ENCODE measurements at places on chromosomes 11 and 22.

DNA sequence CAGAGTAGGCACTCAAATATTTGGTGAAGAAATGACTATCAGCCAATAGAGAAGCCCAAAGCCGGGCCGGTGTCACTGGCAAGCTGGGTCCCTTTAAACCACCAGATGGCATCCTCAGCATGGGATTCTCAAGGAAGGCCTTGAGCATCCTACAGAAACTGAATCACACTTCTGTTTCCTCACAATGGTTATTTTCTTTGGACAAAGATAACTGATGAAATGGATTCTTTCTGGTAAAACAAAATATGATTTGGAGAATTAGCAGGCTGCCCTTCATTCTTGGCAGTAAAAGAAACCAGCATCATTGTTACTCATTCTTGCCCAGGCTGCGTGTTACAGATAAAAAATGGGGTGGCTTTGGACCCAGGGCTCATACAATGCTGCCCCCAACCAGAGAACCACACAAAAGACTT, 30.3 kb upstream of the ASPHD2 start:
- peak; percentile 50 for DNase-seq

- peak; percentile 71 for DNase-seq
Measured at GRCh38 chr11:102007567-102008437, 39.4 kb upstream of the CFAP300 start.

GRCh38 chr11:63710476-63711217, 29.3 kb downstream of the RTN3 start:
- peak; percentile 61 for DNase-seq

- no peak for DNase-seq
Measured at GRCh38 chr11:92657226-92657625, 312.2 kb upstream of the MTNR1B start.

- no peak for DNase-seq
Measured at GRCh38 chr11:108586600-108586999, 7.0 kb downstream of the EXPH5 start.

DNA sequence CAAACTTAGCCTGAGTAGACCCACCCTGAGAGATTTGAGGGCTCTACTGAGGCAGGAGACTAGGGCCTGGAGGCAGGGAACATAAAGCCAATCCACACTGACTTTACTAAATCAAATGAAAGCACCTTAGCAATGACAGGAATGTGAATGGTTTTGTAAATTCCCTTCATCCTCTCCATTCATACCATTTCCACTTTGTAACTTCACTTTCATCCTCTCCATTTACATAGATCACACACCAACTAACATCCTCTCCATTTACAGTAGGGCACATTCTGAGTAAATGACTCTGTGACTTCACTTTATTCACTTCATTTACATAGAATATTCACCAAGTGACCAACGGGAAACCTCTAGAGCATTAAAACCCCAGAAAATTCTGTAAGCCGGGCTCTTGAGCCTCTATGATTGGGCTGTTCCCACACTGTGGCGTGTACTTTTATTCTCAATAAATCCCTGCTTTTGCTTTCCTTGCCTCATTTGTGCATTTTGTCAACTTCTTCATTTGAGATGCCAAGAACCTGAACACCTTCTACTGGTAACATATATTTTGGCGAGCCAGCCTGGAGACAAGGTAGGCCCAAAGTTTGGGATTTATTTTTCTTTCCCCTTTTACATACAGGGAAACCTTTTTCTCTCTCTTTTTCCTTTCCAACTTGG, 82.9 kb downstream of the PIWIL4 start:
- DNase-seq = no peak

- no peak for DNase-seq
Measured at GRCh38 chr22:23925020-23925606, 30.9 kb downstream of the MIF start.

GRCh38 chr22:23361676-23362075, 181.4 kb downstream of the BCR start:
- DNase-seq = no peak

GRCh38 chr11:12411806-12412727, 34.7 kb downstream of the PARVA start:
- DNase-seq = peak; percentile 92

DNA sequence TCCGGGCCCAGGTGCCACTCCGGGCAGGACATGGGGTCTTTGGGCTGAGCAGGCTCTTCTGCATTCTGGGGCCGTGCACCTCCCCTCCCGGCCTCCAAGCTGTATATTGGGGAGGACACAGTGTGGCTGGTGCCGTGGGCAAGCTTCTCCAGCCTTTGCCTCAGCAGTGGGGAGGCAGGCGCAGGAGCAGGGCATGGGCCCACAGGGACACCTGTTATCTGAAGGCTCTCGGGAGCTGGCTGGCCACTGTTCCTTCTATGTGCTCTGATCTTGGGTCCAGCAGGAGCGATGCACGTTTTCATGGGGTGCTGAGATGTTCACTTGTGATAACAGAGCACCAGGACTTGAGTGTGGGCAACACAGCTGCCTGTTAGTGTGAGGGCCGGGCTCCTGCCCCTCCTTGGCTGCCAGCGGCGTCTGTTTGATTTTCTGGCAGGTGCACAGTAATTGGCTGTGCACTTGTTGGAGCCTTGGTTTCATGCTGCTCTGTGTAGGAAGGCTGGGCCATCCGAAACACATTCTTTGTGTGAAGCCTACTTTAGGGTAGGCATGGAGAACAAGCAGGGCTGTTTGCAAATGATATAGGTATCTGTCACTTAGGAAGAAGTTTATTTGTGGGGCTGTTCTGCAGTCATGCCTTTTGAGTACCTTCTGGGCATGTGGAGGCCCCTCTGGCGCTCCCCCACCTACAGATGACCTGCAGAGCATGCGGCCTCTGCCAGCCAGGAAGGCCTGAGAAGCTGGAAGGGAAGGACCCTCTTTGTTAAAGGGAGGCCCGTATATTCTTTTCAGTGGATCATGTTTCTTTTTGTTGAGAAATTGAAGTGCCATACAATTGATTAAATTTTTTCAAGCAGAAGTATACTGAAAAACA, 201.5 kb downstream of the TBC1D22A start:
- DNase-seq = no peak

DNA sequence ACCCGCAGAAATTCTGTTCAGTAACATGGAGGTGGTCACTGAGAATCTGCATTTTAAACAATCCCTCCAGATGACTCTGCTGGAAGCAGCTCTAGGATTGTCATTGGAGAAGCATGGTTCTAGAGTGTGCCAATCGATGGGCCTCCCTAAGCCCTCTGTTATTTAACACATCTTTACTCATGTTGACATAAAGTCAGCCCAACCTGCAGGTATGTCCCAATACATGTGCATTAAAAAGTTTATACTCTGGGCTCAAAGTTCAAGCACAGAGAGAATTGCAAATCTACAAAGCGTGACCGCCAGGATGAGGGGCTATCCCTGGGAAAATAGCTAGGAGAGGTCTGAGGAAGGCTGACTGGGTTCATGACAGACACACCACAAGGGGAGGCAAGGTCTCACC, 116.4 kb downstream of the KIRREL3 start:
- DNase-seq = no peak

GRCh38 chr11:130145975-130146776, 13.4 kb upstream of the ST14 start:
- DNase-seq = no peak

- DNase-seq = no peak
Measured at GRCh38 chr22:50704510-50705218, 32.0 kb downstream of the SHANK3 start.

GRCh38 chr11:120089036-120090001, 48.6 kb downstream of the TRIM29 start:
- DNase-seq = no peak

DNA sequence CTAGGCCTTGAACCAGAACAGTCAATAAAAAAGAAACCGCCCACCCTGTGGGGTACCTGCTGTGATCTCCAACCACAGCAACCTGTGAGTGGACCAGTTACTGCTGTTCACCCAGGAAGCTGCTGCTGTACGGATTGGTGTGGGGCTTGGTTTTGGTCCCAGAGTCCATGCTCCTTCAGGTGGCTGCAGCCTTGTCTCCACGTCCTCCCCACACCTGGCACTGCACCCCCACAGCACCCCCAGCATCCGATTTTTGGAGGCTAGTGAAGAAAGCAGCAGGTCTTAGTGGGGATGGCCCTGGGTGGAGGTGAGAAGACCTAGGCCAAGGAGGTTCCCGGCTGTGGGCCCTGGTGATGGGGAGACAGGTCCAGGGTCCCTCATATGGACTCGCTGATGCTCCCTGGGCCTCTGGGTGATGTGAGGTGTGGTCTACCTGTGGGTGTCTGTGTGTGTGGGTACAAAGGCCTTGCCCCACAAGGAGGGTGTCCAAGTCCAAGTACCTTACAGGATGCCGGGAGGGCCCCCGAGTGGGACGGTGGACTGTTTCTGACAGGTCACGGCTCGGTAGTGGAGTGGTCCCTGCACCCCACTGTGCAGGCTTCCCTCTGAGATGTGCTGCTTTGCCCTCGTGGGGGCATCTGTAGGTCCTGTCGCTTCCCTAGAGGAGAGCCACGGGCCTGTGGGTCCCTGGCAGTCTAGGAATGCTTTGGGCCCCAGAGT, 283.4 kb downstream of the TBC1D22A start:
- DNase-seq = no peak

DNA sequence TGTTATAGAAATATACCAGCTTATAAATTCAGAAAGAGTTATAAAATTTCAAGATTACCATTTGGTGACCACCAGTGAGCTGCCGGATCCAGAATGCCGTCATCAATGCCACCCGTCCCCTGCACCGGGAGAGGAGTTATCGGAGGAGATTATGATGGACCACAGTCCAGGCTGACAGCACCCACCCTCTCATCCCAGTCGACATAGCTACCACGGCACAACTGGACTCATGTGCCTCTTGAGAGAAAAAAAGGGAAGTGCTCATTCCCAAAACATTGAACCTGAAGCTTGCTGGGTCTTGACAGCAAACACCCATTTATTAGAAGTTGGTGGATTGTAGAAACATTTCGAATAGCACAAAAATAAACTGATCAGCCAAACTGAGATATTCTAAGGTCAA, 1331.5 kb downstream of the TBC1D22A start:
- no peak for DNase-seq

GRCh38 chr22:21025763-21026755, 6.3 kb downstream of the SLC7A4 start:
- DNase-seq = no peak

Measured in HCEC 1CT (cell line).